ENCODE measurements at places on chromosomes 1 and 21.

DNA sequence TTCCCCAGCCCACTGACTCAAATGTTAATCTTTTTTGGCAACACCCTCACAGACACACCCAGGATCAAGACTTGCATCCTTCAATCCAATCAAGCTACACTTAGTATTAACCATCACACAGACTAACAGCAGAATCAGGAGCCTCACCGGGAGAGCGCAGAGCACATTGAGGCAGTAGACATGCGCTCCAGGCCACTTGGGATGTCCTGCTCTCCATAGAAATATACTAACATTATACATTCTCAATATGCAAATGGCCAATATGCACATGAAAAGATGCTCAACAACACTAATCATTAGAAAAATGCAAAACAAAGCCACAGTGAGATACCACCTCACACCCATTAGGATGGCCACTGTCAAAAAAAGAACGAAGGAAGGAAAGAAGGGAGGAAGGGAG is 135.0 kb upstream of the KCNE2 start:
- DNase-seq = no peak

GRCh38 chr1:177799746-177800145 is 170.1 kb downstream of the SEC16B start:
- DNase-seq = no peak

GRCh38 chr1:217211486-217211885 is 419.4 kb downstream of the GPATCH2 start:
- no peak for DNase-seq

- DNase-seq = no peak
Measured at GRCh38 chr1:15412175-15412800, 2.6 kb downstream of the EFHD2 start.

- no peak for DNase-seq
Measured at GRCh38 chr1:19091196-19091953, 118.7 kb downstream of the UBR4 start.

- no peak for DNase-seq
Measured at GRCh38 chr1:19377812-19378718, 65.9 kb downstream of the SLC66A1 start.

GRCh38 chr21:34122047-34122446 is 48.7 kb downstream of the MRPS6 start:
- DNase-seq = no peak

Measured in stimulated activated CD8-positive, alpha-beta memory T cell treated with anti-CD3 and anti-CD28 coated beads, Interleukin-7, amount 100 ng/mL, for 24 hours (primary cell).